ENCODE measurements at places on chromosomes 1 and 21. TPM values are rescaled to one million over a fixed set of nuclear protein-coding genes. Genes with fewer than 3 reads are reported as not detected.

GRCh38 chr1:76868154-76868882, 1.0 kb downstream of the ST6GALNAC5 start:
- peaks cover 7% of the 10 kb centered on the region for H3K4me1 ChIP-seq
- DNase-seq, result peak; percentile 73
- H3K27me3 ChIP-seq, result peaks cover 23% of the 10 kb centered on the region
- peak overlapping the region; percentile 36 for H3K4me3 ChIP-seq
- H3K27ac ChIP-seq, result no peak overlapping the region
- H3K36me3 ChIP-seq, result no peaks in the 10 kb centered on the region

DNA sequence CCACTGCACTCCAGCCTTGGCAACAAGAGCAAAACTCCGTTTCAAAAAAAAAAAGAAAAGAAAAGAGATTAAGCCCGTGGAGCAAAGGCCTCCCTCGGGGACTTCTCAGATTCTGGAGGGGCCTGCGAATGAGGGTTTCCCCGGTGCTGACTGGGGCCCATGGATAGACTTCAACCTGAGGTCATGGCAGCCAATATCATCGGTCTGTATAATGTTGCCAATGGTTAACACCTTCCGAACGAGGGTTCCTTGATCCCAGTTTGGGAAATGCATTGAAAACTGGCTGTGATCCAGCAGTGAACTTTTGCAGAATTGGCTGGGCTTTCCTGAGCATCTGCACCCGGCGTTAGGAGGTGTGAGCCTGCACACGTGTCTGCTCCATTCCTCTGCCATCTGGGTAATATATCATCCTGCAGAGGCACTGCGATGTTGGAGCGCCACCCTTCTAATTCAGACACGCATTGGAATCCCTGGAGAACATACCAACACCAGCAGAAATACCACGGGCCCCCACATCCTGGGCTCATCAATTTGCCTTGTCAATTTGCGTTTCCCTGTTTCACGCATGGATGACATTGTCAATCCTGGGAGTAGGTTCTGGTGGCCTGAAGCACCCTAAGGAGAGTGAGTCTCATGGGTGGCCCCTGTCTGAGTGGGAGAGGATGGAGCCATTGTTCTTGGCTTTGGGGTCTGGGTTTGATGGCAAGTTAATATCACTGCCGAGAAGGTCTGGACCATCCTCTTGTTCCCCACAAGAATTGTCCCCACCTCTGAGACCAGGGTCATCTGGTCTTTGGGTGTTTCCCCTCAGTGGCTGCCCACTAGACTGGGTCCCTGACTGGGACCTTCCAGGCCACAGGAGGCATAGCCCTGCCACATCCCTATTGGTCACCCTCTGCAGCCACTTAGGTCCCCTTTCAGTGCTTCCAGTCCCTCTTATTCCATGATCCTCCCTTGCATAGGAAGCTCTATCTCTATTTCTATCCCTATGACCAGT, 441.0 kb downstream of the PTPRU start:
- peaks cover 8% of the 10 kb centered on the region for H3K27me3 ChIP-seq
- no peaks in the 10 kb centered on the region for H3K4me1 ChIP-seq
- H3K27ac ChIP-seq, result no peak overlapping the region
- H3K4me3 ChIP-seq, result no peak overlapping the region
- no peak for DNase-seq

- no peaks in the 10 kb centered on the region for H3K36me3 ChIP-seq
- DNase-seq, result peak; percentile 67
- H3K4me3 ChIP-seq, result no peak overlapping the region
- H3K27ac ChIP-seq, result no peak overlapping the region
Observed at GRCh38 chr1:248842781-248843331, 4.8 kb downstream of the ZNF672 start.

GRCh38 chr21:26495283-26495849, 77.7 kb downstream of the CYYR1 start:
- no peaks in the 10 kb centered on the region for H3K36me3 ChIP-seq
- no peaks in the 10 kb centered on the region for H3K4me1 ChIP-seq
- no peak for DNase-seq
- H3K27me3 ChIP-seq, result no peaks in the 10 kb centered on the region
- no peak overlapping the region for H3K27ac ChIP-seq

DNA sequence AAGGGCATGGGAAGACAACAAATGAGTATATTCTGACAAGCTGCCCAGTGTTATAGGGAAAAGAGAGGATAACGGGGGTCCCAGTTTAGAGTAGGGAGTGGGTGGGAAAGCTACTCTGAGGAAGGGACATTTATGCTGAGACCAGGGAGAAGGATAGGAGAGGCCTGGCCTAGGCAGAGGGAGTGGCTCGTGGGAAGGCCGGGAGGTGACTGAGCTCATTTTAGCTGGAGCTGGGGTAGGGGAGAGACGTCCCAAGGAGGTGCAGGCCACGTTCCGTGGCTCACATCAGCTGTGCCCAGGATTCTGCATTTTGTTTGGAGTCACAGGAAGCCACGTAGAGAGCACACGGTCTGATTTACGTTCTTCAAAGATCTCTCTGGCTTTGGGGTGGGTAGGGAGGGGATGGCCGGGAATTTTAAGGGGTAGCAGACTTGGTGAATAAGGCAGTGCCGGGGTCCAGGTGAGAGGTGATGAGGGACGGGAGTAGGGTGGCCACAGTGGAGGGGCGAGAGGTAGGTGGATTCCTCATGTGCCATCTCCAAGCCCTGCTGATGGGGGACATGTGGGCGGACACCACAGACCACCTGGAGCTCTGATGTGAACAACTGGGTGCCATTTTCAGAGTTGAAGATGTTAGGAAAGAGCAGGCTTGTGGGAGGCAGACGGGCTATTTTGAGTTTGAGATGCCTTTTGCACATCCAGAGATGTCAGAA, 4.7 kb downstream of the TINAGL1 start:
- peak overlapping the region; percentile 38 for H3K4me3 ChIP-seq
- peaks cover 14% of the 10 kb centered on the region for H3K36me3 ChIP-seq
- peaks cover 15% of the 10 kb centered on the region for H3K27me3 ChIP-seq
- H3K4me1 ChIP-seq, result peaks cover 25% of the 10 kb centered on the region
- H3K27ac ChIP-seq, result peak overlapping the region; percentile 92
- no peak for DNase-seq

DNA sequence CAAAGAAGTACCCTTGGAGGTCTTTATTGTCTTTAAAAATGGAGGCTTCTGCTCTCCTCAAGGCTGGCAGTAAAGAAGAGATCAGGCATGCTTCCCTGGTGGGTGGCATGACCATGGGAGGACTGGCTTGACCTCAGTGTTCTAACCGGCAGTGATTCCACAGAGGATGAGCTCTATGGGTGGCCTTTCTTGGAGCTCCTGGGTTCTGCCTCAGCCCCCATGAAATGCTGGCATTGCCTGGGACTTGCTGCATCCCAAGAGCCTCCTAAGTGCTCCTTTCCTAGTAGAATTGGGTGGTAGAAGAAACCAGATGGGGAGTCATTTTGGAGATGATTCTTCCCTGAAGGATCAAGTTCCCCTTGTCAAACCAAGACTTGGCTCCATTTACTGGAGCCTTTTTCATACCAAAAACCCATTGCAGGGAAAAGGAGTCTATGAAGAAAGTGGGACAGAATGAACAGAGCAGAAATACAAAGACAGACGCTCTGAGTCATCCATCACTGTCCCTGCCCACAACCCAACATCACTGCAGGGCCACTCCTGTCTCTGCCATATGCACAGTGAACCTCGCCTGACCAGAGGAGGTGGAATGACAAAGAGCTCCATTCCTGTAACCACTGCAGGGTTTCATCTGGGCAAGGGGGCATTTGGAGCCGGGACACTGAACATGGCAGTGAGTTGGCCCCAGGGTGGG, 42.4 kb downstream of the RIMS3 start:
- no peaks in the 10 kb centered on the region for H3K4me1 ChIP-seq
- DNase-seq, result no peak
- no peaks in the 10 kb centered on the region for H3K27me3 ChIP-seq
- H3K36me3 ChIP-seq, result no peaks in the 10 kb centered on the region
- no peak overlapping the region for H3K27ac ChIP-seq

Gene TLCD4
- polyA plus RNA-seq, result 0.21 TPM
